ENCODE measurements at places on chromosomes 12 and 14.

DNA sequence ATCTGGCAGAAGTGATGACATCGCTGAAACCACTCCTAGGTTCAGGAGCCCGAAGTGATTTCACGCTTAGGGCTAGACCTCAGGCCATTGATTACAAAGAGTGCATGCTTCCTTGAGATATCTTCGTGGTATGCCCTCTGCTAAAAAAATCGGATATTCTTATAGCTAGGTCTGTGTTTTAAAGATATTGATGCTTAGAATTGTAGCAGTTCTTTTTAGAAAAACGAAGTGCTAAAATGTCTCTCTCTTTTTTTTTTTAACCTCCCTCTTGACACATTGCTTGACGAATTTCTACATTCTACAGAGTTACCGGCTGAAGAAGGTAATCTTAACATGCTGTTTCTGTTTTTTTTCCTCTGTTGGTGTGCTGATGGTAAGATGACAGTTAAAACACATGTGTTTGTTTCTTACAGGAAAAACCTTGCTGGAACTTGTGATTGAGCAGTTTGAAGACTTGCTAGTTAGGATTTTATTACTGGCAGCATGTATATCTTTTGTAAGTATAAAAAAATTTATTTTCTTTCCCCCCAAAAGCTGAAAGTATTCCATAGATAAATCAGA, 1.3 kb downstream of the ATP2A2 start:
- no peak for DNase-seq

DNA sequence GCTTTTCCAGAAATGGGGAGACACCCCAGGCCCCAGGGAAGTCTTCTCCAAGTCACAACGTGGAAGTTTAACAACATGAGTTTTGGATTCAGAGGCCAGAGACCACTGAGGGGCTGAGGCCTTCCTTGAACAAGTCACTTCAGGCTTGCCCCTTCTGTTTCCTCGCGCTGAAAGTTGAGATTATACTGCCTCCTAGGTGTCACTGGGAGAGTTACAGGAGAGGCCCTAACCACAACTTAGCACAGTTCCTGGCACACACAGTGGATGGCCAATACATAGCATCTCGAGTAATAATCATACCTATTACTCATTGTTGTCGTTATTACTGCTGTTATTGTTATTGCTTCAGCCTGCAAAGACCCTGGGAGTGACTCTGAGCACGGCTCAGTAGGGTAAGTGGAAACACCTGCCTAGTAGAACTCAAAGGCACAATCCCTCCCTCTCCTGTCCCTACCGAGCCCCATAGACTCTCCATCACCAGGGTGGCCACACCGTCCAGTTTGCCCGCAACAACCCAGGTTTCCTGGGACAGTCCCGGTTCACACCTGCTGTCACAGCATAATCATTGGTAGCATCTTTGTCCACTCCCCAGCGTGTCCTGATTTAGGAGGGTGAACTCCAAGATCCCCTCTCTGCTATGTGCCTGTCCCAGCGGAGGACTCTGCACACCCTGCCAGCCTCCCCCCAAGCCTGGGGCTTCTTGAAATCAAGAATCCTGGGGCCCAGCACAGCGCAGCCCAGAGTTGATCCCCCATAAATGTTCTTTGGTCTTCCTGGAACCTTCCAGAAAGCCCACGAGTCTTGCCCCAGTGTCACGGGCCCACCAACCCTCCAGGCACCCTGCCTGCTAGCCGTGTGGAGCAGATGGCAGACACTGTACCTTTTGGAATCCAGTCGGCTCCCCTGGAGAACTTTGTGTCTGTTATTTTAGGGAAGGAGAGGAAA, 85.0 kb downstream of the SYNE3 start:
- no peak for DNase-seq

GRCh38 chr12:49671031-49671765, 36.0 kb downstream of the FMNL3 start:
- DNase-seq, result no peak

DNA sequence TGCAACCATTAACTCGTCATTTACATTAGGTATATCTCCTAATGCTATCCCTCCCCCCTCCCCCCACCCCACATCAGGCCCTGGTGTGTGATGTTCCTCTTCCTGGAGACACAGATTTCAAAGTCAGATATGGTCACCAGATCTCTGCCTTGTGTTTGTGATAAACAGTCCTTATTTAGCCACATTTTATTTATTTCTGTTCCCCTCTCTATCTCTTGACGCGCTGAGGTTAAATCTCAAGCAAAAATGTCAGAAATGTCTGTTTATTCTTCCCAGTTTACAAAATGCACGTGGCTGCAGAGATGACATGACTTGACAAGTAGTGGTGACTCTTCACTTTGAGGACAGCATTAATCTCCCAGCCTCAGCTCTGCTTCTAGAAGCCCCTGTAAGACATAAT, 11.5 kb upstream of the RASSF3 start:
- DNase-seq, result no peak

DNA sequence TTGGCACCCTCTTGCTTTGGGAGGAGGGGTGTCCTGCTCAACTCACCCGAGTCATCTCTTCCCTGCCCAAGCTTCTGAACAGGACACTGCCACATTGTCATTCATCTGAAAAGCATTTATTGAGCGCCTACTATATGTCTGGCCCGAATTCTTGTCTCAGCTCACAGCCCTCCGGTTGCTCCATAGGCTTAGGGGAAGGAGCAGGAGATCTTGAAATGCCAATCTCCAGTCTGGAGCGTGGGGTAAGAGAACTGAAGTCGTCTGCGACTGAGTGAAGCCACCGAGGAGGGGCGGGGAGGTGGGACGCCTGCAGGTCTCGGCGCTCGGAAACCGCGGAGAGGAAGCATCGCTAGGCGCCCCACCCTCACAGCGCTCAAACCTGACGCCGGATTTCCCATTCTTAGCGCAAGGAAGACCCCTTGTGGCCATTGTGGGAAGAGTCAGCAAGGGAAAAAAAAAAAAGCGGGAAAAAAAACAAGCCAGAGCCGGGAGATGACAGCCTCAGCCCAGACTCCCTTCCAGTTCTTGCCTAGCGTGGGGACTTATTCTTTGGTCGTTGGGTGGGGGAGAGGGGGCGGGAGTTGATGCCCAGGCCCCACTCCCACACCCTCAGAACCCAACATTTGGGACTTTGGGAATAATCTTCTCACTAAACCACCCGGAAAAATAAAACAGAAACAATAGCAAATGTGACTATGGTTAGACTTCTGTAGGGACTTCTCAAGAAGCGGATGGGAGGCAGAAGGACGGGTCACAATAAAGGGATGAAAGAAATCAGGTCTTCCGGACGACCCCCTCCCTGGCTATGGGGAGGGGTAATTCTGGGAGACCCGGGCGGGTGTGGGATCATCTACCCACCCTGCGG, 28.2 kb upstream of the SMUG1 start:
- peak; percentile 56 for DNase-seq

- peak; percentile 42 for DNase-seq
Observed at GRCh38 chr14:88551094-88551870, 3.5 kb downstream of the PTPN21 start.

DNA sequence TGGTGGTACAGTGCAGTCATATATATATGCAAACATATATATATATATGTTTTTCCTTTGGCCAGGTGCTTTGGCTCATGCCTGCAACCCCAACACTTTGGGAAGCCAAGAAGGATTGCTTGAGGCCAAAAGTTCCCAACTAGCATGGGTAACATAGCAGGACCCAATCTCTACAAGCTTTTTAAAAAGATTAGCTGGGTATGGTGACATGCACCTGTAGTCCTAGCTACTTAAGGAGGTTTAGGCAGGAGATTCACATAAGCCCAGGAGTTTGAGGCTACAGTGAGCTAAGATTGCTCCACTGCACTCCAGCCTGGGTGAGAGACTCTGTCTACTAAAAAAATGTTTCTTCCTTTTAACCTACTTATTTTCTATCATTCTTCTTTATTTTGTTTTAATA, 10.2 kb downstream of the PZP start:
- DNase-seq, result no peak

DNA sequence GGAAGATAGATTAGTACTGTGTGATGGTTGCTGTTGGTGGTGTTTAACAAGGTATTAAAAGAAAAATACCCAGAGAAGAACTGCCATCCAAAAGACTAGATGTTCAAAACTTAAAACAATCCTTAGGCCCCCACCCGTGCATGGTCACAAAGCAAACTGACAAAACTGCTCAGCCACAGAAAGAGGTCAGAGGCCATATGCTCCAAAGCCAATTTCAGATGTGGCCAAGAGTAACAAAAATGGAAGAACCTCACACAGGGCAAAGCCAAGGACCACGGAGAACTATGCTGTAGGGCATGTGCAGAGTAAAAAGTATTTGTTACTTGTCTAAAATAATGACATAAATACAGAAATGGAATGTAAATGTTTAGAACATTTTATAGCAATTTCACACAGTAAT, 5.3 kb downstream of the TXNDC16 start:
- DNase-seq, result no peak

DNA sequence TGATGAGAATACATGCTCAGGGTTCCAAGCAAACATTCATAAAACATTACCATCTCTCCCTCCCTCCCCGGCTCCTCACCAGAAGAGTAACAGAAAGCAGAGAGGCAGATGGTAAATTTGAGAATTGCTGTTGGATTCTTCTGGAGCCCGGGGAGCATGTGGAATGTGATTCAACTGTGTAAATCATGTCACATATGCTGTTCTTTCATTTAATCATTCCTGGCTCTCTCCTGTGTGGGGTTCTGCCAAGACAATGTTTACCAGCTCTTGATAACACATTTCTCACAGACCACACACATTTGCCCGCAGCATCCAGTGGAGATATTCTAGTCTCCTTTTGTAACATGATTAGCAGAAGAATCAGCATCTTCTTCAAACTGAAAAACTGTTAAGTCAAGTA, 23.4 kb upstream of the NR2C1 start:
- DNase-seq, result no peak

DNA sequence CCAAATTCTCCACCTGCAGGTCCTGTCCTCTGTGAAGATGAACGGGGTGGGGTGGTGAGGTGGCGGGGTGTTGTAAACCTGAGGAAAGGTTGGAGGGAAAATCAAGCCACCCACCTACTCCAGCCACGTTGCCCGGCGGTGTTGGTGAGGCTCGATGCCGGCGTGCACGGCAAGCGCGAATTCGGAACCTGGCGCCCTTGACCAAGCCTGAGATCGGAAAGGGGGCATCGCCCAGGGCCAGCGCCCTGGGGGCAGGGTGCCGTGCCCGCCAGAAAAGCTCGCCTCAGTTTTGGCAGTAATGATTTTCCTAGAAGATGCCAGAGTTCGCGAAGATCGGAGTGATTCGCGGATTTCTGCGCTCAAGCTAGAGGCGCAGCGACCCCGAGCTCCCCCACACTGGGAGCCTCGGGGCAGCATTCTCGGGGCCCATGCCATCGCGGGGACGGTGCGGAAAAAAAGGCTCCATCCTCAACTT, 817 bp downstream of the STXBP6 start:
- DNase-seq, result no peak

GRCh38 chr14:49960453-49960852, 67.6 kb downstream of the ARF6 start:
- DNase-seq, result no peak

GRCh38 chr14:101495827-101496775, 65.2 kb upstream of the DIO3 start:
- DNase-seq, result no peak

- DNase-seq, result no peak
Observed at GRCh38 chr12:41034686-41035085, 153.4 kb upstream of the PDZRN4 start.

DNA sequence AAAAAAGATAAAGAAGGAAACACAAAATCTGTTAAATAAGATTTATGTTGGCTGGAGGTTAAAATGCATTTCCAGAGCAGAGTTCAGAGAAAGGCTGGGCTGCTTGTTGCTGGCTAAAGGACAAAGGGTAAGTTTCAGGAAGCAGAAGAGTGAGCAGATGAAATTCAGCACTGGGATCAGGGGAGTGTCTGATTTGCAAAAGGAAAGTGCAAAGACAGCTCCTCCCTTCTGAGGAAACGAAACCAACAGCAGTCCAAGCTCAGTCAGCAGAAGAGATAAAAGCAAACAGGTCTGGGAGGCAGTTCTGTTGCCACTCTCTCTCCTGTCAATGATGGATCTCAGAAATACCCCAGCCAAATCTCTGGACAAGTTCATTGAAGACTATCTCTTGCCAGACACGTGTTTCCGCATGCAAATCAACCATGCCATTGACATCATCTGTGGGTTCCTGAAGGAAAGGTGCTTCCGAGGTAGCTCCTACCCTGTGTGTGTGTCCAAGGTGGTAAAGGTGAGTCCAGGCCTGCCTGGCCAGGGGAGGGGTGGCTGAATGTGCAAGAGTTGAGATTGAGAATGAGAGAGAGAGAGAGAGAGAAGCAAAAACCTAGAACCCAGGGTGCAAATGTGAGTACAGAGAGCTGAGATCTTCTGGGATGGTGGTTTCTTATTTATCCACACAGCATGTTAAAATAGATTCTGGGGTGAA, at the start of gene OAS1:
Gene OAS1, plus strand, starts transcription at position 251 of the 703 bp plus-strand sequence. Its CDS starts 78 bp downstream, at position 329.
- DNase-seq, result no peak

DNA sequence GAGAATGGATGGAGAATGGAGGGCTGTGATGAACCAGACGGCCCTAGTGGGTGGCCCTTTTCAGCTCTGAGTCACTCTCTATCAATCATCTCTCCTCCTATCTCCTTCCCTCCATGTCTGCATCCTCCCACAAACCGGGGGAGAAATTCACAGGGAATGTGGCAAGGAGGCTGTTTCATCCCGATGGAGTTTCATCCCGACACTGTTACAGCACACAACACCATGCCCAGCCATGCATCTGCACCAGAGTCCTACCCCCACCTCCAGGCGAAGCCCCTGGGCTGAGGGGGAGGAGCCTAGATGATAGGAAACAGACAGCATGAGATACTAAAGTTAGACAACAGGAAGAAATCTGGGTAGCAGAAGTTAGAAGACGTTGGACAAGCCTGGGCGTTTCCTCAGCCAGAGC, 20.8 kb downstream of the SLC8B1 start:
- DNase-seq, result no peak

GRCh38 chr14:63853831-63854293, 1.1 kb downstream of the SYNE2 start:
- no peak for DNase-seq

DNA sequence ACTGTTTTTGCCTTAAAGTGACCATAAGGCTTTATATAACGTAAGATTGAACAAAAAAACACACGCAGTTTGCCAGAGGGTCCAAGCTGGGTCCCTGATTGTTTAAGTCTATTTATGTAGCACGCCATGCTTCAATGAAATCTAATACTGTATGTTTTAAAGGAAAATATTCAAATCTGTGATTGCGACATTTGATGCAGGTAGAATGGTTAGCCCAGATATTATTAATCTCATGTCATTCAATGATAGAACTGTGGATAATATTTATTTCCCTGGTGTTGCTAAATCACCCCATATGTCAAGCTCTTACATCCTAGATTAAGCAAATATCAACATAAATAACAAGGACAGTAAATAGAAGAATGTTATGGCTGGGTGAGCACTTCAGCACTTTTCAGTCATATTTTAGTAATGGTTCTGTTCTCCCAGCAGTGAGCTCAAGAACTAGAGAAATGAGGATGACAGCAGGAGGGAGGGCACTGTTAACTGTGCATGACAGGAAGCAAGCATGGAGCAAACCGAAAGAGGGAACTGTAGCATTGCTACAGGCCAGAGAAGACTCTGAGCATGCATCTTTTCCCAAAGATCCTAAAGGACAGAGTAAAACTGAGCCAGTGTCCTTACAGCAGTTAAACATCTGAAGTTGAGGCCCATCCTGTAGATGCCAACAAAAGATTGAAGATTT, 465.7 kb upstream of the MGAT4C start:
- no peak for DNase-seq
